ENCODE measurements at places on chromosomes 1 and 21. TPM values are rescaled to one million over a fixed set of nuclear protein-coding genes. Genes with fewer than 3 reads are reported as not detected.
A peak's percentile ranks its signal among the peaks of the same experiment; 100 is the strongest.

GRCh38 chr1:67685558-67686266, 711 bp downstream of the GADD45A start:
- peak overlapping the region; percentile 92 for H3K4me3 ChIP-seq
- H3K4me1 ChIP-seq: peaks cover 6% of the 10 kb centered on the region
- no peak overlapping the region for H3K27ac ChIP-seq
- peak; percentile 58 for DNase-seq
- H3K36me3 ChIP-seq: peaks cover 18% of the 10 kb centered on the region
- no peaks in the 10 kb centered on the region for H3K27me3 ChIP-seq

DNA sequence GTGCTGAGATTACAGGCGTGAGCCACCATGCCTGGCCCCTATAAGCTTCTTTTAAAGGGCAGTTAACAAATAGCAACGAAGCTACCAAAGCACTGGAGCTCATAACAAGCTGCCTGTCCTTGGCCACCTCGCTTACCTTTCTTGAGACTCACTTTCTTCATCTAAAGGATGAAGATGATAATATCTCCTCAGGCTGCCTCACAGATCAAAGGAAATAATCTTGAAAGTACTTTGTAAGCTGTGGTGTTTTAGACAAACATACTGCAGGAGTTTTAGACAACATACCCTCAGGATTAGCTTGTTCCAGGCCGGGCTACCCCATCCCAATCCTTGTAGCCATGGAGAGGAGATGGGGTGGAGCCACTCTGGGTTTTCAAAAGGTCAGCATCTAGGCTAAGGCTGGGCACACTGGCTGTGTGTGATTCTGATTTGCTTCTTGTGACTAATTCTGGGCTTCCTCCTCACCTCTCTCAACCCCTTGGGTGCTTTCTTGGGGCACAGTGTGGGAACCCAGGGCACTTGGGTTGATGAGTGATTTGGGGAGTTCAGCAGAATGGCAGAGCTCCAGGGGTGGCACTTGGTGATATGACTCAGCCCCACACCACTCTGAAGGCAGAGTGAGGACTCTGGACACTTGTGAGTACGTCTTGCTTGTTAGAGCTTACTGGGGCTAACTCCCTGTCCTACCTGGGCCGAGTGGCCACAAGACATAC, 5.2 kb downstream of the GPR25 start:
- no peaks in the 10 kb centered on the region for H3K27me3 ChIP-seq
- H3K27ac ChIP-seq: no peak overlapping the region
- no peaks in the 10 kb centered on the region for H3K36me3 ChIP-seq
- DNase-seq: no peak

GRCh38 chr1:231962636-231963035, 336.0 kb downstream of the DISC1 start:
- H3K4me1 ChIP-seq: peaks cover 2% of the 10 kb centered on the region
- no peak for DNase-seq
- no peaks in the 10 kb centered on the region for H3K36me3 ChIP-seq
- no peak overlapping the region for H3K4me3 ChIP-seq
- no peaks in the 10 kb centered on the region for H3K27me3 ChIP-seq
- H3K27ac ChIP-seq: no peak overlapping the region

DNA sequence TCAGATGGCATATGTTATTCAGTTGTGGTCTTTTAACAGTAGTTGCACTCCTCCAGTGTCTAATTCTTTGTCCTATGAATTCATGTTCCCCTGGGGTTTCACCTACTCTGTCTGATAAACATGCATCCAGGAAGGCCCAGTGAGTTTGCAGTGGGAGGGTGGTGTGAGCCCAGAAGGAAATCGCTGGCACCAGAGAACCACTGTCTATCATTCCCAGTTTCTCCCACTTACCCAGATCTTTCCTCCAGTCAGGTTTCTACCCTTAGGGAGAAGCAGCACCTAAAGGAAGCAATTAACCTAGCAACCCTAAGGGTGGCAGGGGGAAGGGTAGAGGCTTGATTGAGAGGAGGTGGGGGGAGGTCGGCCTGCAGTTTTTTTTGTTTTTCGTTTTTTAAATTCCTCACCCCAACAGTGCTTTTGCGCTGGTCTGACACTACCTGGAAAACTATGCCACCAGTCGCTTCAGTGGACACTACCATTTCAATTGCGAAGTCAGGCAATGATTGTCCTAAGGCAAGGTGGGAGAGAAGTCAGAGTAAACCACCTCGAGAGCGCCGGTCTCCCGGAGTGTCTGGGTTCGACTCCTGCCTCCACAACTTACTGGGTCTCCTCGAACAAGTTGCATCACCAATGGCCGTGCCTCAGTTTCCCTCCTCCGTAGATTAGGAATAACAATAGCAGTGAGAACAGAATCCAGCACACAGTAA, 766 bp upstream of the SLC44A3 start:
- peak overlapping the region; percentile 82 for H3K4me3 ChIP-seq
- no peaks in the 10 kb centered on the region for H3K27me3 ChIP-seq
- no peak overlapping the region for H3K27ac ChIP-seq
- no peaks in the 10 kb centered on the region for H3K36me3 ChIP-seq
- no peak for DNase-seq
- H3K4me1 ChIP-seq: peaks cover 2% of the 10 kb centered on the region

DNA sequence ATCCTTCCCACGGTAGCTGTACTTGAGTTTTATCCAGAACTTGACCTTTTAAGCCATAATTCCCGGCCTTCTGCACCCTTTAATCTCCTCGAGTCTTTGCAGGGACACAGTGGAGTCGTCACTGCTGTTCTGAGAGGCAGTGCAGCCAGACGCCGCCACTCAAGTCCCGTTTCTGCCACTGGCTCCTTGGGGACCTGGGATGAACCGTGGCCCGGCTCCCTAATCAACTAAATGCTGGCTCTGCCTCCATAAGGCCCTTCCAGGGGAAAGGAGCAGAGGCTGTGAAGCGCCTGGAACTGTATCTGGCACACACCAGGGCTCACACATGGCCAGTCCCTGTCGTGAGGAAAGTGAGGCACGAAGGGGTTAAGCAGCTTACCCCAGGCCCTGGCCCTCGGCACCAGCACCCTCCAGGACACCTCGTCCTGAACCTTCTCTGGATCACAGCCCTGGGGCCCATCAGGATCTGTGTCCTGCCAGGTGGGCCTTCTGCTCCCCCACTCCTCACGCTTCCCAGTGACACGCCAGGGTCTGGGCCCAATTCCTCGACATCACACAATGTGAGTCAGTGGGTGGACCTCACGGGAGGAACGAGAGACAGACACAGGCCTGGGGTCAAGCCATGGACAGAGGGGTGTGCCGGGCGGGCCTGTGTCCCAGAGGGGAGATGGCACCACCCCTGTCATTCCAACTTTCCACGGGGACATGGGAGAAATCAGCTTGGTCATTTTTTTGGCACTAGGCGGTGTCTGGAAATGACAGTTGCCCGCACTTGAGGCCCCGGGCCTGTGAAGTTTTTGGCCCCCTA, 23.5 kb upstream of the C1orf174 start:
- H3K27me3 ChIP-seq: no peaks in the 10 kb centered on the region
- H3K27ac ChIP-seq: no peak overlapping the region
- no peak overlapping the region for H3K4me3 ChIP-seq
- H3K4me1 ChIP-seq: no peaks in the 10 kb centered on the region
- no peaks in the 10 kb centered on the region for H3K36me3 ChIP-seq
- DNase-seq: no peak

- no peaks in the 10 kb centered on the region for H3K4me1 ChIP-seq
- H3K4me3 ChIP-seq: no peak overlapping the region
- no peak overlapping the region for H3K27ac ChIP-seq
- H3K36me3 ChIP-seq: no peaks in the 10 kb centered on the region
- no peak for DNase-seq
Observed at GRCh38 chr1:7052701-7053100, 267.4 kb downstream of the CAMTA1 start.

DNA sequence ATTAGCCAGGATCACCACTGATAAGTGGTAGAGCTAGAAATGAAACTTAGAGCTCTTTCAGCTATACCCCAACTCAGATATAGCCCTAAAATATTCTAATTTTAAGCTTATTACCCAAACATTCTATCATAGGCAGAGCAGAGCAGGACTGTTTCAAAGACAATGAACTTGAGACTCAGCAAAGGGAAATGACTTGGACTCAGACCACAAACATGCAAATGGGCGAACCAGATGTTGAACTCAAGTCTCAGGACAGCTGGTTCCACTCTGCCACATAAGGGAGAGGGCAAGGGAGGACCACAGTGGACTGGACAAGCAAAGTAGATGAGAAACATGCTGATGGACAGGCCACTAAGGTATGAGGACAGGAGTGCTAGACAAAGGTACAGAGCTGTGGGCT, 315.3 kb downstream of the OMA1 start:
- H3K27ac ChIP-seq: no peak overlapping the region
- H3K4me1 ChIP-seq: peaks cover 4% of the 10 kb centered on the region
- no peaks in the 10 kb centered on the region for H3K27me3 ChIP-seq
- no peak for DNase-seq

- H3K4me3 ChIP-seq: no peak overlapping the region
- DNase-seq: no peak
- no peaks in the 10 kb centered on the region for H3K4me1 ChIP-seq
- no peak overlapping the region for H3K27ac ChIP-seq
- no peaks in the 10 kb centered on the region for H3K36me3 ChIP-seq
- no peaks in the 10 kb centered on the region for H3K27me3 ChIP-seq
Observed at GRCh38 chr1:245241526-245242130, 86.8 kb downstream of the KIF26B start.

GRCh38 chr1:86227026-86227425, 70.5 kb upstream of the COL24A1 start:
- no peaks in the 10 kb centered on the region for H3K27me3 ChIP-seq
- H3K4me3 ChIP-seq: no peak overlapping the region
- no peak for DNase-seq
- H3K4me1 ChIP-seq: no peaks in the 10 kb centered on the region
- H3K36me3 ChIP-seq: no peaks in the 10 kb centered on the region

DNA sequence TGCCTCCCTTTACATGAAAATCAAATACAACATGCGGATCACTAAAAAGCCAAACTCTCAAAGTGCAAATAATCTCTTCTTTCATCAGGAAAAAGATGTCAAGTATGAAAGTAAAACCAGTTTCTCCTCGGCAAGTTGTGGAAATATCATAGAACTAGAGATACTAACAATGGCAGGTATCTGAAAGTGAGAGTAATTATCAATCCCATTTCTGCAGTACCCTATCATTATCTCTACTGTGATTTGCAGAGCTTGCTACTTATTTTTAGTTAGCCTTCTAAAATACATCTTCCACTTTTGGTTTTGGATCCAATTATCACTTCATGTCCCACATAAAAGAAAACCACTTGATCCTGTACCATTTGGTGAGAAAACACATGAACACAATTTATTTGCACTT, 3.0 kb downstream of the TP53BP2 start:
- H3K4me3 ChIP-seq: no peak overlapping the region
- H3K27ac ChIP-seq: no peak overlapping the region
- no peaks in the 10 kb centered on the region for H3K27me3 ChIP-seq
- H3K36me3 ChIP-seq: no peaks in the 10 kb centered on the region
- peaks cover 5% of the 10 kb centered on the region for H3K4me1 ChIP-seq
- no peak for DNase-seq

DNA sequence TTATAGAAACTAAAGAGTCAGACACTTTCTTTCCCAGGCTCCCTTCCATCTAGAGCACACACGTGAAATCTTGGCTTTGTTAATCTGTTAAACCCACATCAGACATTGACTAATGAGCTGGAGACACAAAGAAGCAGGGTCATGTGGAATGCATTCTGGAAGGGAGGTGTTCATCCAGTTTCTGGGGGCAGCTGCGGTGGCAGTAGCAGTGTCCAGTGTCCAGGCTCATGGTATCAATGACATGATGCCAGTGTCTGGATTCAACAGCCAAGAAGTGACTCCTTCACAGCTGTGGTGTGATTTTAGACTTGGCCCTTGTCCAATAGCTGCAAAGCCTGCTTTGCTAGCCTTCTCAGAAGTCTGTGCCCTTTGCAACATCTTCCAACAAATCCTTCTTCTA, 95.2 kb downstream of the NTPCR start:
- no peak overlapping the region for H3K4me3 ChIP-seq
- peaks cover 15% of the 10 kb centered on the region for H3K36me3 ChIP-seq
- no peaks in the 10 kb centered on the region for H3K27me3 ChIP-seq
- no peak for DNase-seq
- H3K4me1 ChIP-seq: no peaks in the 10 kb centered on the region

GRCh38 chr21:18251065-18251464, 6.4 kb downstream of the CHODL start:
- DNase-seq: no peak
- no peaks in the 10 kb centered on the region for H3K27me3 ChIP-seq
- no peaks in the 10 kb centered on the region for H3K36me3 ChIP-seq
- H3K4me3 ChIP-seq: no peak overlapping the region
- H3K4me1 ChIP-seq: no peaks in the 10 kb centered on the region

DNA sequence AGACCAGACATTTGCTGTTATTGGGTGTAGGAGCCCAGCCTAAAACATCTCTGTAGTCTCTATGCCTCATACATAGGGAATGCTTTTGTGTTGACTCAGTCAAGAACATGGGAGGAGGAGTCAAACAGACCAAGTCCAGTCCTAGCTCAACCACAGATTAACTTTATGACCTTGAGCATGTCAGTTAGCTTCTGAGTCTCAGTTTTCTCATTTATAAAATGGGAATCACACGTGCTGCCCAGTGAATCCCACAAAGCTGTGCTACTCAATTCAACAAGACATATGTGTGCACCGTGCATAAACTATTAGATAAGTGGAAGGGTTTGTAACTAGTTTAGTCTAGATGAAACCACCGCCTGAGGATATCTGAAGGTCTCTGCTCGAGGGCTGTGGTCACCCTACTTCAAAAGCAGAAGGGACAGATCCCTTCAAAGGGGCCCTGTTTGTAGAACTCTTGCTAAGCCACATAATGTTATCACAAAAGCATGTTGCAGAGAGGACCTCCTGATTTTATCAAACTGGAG, 109.5 kb upstream of the NFIA start:
- H3K27me3 ChIP-seq: no peaks in the 10 kb centered on the region
- H3K4me3 ChIP-seq: no peak overlapping the region
- no peak for DNase-seq
- H3K4me1 ChIP-seq: peaks cover 3% of the 10 kb centered on the region

Gene SLAMF7
- not detected for total RNA-seq

Gene SPATA46
- total RNA-seq: not detected

Gene ANXA9
- total RNA-seq: 0.81 TPM

Gene OR10J1
- not detected for total RNA-seq

Gene RHBG
- 1.4 TPM for total RNA-seq

Gene GBP7
- not detected for total RNA-seq

Gene CXADR
- total RNA-seq: 150 TPM

Gene ZBTB8A
- total RNA-seq: 11.3 TPM

Gene MAP7D1
- 49.9 TPM for total RNA-seq

Data from H9 (cell line).